Activated naive CD4-positive, alpha-beta T cell treated with anti-CD3 and anti-CD28 coated beads, Interleukin-2, amount 50 U/mL, for 16 hours (primary cell): ENCODE measurements at places on chromosomes 6 and 20.

GRCh38 chr6:30441171-30441570 lies 48.1 kb upstream of the HLA-E start:
- DNase-seq = no peak

DNA sequence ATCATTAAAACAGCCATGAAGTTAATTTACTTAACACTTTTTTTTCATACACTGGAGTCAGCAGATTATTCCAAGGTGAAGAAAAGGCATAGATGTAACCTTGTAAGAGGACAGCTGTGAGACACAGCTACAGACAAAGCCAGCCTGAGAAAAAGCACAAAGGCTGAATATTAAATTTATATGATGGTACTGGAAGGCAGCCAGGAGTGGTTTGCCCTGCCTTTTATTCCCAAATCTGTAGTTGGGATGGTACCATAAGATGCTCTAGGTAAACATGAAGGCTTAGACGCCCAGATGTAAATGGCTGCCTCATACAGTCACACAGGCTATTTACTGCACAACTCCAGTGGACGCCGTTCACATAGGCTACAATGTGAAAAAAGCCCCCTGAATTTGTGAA lies 42.1 kb upstream of the LOC128125822 start:
- no peak for DNase-seq

DNA sequence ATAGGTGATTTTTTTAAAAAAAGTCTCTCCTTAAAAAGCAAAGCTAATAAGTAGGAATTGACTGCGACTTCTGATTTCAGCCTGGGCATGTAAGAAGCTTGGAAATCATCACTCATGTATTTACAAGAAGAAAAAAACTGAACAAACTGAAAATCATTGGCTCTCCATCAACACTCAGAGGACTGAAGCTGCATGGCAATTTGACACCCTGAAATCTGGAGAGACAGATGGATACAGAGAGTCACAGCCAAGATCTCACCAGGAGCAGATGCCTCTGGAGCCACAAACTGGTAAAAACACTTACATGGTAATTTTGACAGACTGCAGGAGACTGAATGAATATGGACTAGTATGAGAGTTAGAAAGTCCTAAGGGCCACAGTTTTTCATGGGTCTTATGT lies 191.2 kb upstream of the TCF21 start:
- DNase-seq = no peak

DNA sequence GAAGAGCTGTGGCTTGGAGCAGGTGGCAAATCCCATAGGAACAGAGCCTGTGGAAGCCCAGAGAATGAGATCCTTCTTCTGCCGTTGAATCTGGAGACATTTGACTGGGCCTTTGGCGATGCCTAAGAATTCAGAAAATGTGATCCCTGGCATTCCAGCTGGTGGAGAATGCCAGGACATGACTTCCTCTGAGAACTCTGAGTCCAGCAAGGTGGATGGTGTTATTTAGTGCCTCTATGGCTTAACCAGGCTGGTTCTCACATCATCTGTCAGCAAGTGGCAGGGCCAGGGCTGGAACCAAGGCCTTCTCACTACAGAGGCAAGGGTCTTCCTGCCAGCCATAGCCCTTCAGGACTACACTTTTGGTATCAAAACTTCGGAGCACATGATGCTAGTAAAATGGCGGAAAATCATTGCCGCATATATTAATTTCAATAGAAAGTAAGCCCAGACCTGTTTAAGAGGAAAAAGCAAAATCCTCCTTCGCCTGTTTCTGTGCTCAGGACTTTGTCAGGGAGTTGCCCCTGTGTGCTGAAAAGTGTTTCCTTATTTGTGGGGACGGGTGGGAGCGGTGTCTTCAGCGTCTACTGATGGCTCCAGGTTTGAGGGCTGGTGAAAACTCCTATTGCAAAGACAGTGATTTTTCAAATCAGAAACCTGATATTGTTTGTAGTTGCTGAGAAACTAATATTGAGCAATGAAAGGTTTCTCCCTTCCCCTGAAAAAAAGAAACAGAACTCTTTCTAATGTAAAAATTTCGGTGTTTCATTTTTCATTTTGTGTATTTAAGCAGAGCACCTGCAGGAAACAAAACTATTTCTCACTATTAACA lies 23.9 kb downstream of the DUSP22 start:
- DNase-seq = no peak

GRCh38 chr6:20900389-20901160 lies 366.3 kb downstream of the CDKAL1 start:
- no peak for DNase-seq

GRCh38 chr20:49690899-49691620 lies 22.6 kb downstream of the B4GALT5 start:
- DNase-seq = no peak

- no peak for DNase-seq
Observed at GRCh38 chr6:144896289-144896688, 611.2 kb downstream of the UTRN start.

DNA sequence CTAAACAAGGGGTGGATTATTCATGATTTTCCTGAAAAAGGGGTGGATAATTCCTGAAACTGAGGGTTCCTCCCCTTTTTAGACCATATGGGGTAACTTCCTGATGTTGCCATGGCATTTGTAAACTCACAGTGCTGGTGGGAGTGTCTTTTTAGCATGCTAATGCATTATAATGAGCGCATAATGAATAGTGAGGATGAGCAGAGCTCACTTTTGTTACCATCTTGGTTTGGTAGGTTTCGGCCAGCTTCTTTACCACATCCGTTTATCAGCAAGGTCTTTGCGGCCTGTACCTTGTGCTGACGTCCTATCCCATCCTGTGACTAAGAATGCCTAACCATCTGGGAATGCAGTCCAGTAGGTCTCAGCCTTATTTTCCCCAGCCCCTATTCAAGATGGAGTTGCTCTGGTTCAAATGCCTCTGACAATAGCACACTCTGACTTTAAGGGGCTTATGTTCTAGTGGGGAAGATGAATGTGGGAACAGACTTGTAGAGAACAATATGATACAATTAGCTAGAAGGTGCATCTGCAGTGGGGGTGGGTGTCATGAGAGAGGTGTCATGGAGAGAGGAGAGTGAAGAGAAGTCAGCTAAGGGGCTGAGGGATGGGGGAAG lies 4.2 kb upstream of the GPR31 start:
- no peak for DNase-seq

- no peak for DNase-seq
Observed at GRCh38 chr6:167919349-167919748, 78.1 kb upstream of the KIF25 start.

DNA sequence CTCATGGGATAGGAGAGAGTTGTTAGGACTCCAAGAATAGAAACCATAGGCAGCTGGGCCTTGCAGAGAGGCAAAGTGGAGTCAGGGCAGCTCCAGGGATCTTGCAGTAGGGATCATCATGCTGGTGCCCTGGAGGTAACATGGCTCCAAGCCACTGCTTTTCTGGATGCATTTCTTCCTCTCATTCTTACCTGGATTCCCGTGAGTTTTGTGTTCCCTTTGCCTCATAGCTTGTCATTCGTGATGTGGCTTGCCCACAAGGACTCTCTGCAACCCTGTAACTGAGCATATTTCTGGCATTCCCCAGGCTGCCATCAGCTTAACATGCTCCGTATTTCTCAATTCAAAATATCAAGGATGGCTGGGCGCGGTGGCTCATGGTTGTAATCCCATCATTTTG lies 5.3 kb downstream of the NHLRC1 start:
- no peak for DNase-seq

DNA sequence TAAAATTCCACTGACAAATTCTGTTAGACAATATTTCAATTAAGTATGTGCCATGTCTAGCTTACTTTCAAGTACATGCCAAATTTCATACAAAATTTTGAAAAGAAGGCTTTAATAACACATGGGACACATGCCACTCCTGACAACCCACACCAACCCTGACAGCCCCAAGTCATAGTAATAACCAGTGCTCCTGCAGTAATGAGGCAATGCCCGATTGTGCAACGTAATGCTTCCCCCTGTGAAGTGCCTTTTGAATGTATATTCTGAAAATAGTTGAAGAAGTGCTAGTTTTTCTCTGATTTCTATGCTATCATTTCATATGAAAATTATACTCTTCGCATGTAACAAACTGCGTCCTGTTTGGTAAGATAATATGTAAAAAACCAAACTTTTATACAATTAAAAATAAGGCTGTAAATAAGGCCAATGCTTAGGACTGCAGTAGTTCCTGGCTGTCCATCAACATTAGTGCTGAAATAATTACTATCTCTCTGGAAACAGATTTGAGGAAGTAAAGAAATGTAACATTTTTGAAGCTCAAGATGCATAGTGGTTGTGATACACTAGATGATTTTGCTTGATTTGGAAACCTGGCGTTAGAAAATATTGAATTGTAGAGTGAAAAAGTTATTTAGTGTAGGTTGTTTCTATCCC lies 125.8 kb upstream of the BCLAF1 start:
- DNase-seq = no peak

DNA sequence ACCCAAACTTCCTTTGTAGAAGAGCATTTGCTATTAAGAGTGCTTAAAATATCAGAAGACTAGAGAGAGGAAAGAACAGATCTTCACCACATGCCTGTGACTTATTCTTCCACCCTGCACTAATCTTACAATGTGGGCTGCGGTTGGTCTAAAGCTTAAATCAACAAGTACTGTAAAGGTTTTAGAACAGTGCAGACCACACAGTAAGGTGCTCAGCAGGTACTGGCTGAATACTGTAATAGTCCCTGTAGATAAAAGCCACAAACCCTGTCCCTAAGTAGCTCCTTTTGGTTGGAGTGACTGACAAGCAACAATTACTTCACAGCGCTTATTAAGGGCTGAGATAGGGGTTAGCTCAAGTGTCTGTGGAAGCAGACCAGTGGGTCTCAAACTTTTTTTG lies 972 bp upstream of the PHF3 start:
- DNase-seq = no peak

DNA sequence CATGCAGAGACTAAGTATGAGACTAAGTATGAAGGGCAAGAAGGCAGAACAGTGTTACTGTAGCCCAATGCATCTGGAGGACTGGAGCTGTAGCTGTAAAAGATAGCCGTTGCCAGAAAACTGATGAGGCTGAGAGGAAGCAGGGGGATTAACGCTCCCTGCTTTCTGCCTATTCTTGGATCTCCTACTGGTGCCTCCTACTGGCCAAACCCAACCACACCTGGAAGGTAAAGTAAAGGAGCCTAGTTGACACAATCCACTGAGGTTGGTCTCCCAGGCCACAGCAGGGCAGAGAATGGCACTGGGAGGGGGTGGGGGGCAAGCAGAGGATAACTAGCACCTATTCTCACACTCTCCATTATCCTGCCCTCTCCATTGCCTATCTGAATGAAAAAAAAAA lies 105.0 kb upstream of the MRPS10 start:
- no peak for DNase-seq

- no peak for DNase-seq
Observed at GRCh38 chr6:36920049-36920448, 34.3 kb downstream of the C6orf89 start.

DNA sequence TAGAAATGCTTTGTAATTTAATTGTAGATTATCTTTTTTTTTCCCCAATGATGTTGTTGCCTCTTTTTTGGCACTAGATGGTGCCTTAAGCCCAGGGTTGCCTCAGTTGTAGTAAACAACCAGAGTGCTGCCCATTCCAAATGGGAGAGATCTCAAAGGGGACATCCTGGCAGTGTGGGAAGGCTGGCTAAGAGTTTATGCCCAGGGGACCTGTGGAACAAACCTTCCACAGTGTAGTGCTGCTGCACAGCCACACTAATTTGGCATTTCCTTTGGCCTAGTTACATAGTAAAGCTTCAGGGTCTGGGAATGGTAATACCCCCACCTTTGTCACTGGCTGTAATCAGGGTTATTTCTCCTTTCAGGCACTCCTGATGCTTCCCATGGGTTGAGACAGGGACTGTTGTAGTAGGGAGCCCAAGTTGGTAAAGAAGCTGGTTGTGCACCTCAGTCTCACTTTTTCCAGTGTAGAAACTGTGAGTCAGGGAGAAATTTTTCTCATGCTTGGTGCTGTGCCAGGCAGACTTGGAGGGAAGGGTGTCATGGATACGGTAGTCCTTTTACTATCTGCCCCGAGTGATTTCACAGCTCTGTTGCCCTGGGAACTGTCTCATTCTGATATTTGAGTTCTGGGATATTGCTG lies 177.8 kb upstream of the ECI2 start:
- no peak for DNase-seq

- DNase-seq = no peak
Observed at GRCh38 chr6:111626441-111626840, 20.8 kb upstream of the TRAF3IP2 start.

- no peak for DNase-seq
Observed at GRCh38 chr6:20236909-20237600, 24.8 kb upstream of the MBOAT1 start.

DNA sequence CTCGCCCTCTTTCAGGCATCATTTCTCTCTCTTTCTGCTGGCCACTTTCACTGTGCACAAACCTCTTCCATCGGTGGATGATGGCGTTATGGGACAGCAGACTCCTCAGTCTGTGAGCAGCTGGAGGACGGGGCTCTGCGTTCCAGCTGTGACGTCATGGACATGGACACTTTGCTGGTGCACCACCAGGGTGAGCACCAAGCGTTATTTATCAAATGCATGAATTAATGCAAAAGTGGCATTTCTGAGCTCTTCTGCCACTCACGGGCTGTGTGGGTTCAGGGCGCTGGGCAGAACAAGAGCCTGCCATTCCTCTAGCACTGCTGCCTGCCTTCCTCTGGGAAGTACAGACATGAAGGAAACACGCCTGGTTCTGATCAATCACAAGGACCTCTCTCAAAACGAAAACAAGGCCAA lies 82.9 kb upstream of the MPC1 start:
- no peak for DNase-seq

GRCh38 chr6:113763311-113763766 lies 93.8 kb upstream of the MARCKS start:
- no peak for DNase-seq

- no peak for DNase-seq
Observed at GRCh38 chr6:52552278-52552643, 24.6 kb downstream of the TRAM2 start.

DNA sequence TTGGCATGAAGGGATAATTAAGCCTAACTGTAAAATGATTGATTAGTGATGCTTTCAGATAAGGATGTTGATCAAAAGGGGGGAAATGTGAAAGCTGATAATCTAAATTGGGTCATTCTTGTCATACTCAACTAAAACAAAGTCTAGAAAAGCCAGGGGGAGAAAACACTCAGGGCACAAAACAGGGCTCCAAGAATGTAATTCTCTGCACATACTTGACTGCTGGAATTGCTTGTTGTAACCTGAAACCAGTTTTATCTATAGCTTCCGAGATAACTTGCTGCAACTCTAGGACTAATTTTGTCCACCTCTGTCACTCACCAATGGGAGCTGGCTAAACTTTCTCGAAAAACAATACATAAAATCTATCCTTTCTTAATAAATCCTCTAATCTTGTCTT lies 310.3 kb downstream of the CLVS2 start:
- no peak for DNase-seq

- DNase-seq = no peak
Observed at GRCh38 chr6:37906121-37906520, 86.6 kb downstream of the ZFAND3 start.

GRCh38 chr6:168244961-168245551 lies 74.5 kb downstream of the DACT2 start:
- DNase-seq = no peak

DNA sequence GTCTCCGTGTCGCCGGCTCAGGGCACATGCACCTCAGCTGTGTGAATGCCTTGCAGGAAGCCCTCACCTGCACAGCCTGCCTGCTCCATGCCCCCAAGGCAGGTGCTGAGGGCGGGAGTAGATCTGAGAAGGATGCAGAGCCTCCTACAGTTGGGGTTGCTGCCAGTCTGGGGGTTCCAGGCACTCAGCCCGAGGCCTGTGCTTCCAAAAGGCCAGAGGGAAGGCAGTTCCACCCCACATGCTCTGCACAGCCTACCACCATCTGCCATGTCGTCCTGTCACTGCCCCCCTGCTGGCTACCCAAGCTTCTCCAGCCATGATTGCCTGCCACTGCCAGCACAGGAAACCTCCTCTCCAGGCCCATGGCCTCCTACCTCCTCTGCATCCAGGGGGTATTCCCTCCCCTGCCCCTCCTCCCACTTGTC lies 19.3 kb downstream of the ACSS1 start:
- no peak for DNase-seq
